ENCODE measurements at places on chromosomes 4 and X.

DNA sequence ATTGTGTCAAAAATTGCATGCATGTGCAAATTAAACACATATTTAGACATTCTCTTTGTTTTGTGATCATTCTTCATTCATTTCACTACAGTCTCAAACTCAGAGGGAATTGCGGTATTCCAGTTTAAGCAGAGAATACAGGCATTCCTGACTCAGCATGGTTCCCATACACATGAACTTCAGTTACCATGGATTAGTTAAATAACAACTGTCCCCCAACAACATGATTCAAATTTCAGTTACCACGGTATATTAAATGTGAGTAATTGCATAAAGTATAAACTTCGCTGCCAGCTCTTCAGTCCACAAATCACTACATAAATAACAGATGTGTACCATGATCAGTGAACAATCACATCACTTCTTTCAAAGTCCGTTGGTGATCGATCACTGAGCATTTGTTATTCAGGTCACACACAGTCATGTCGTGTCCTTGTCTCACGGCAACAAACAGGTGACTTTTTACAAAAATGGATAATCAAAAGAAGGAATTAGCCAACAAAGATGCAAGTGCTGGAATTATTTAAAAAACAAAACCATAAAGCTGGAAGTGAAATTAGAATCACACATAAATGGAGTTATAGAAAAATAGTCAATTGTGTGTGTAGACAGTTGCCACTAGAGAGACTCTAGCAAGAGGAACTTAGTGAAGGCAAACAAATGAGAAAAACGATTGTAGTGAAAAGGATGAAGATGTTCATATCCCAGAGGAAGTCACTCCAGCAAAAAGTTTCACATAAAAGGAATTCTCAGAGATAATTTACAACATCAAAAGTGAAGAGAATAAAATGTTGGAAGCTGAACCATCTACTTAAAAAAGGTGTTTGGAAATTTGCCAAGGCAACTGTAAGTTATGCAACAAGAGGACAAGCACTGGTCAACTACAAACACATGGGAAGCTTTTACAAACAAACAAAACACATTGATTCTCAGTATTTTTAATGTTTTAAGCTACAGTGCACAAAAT lies 138.6 kb upstream of the SMARCAD1 start:
- H3K4me3 ChIP-seq = no peak overlapping the region
- no peak overlapping the region for H3K27ac ChIP-seq
- no peak for DNase-seq
- no peaks in the 10 kb centered on the region for H3K4me1 ChIP-seq
- H3K27me3 ChIP-seq = no peaks in the 10 kb centered on the region

DNA sequence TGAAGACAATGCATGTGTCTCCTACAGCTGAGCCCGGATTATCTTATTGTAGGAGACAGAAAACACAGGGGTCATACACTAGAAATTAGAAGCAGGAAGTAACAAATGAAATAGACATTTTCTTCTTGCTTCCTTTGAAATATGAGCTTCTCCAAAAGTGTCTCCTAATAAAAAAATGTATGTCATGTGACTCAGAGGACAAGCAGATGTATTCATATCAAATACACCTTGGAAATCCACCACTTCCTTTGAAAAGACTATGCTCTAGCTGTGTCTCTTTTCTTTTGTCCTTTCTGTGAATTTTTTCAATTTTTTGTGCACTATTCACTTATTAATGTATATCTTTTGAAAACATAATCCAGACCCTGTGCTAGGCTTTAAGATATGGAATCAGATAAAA lies 1906.2 kb downstream of the C4orf33 start:
- no peaks in the 10 kb centered on the region for H3K27me3 ChIP-seq
- H3K27ac ChIP-seq = no peak overlapping the region
- H3K4me3 ChIP-seq = no peak overlapping the region
- H3K36me3 ChIP-seq = no peaks in the 10 kb centered on the region
- H3K4me1 ChIP-seq = no peaks in the 10 kb centered on the region

DNA sequence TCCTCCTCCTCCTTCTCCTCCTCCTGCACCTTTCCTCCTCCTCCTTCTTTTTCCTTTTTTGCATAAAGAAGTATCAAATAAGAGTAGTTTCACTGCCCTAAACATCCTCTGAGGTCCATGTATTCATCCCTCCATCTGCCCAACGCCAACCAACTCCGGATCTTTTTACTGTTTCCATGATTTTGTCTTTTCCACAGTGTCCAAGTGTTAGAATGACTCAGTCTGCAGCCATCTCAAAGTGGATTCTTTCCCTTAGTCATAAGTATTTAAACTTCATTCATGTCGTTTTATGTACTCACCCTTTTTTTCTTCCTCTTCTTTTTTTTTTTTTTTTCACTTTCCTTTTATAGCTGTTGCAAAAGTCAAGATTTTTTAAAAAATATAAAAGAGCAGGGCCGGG lies 12.9 kb downstream of the CSF2RA start:
- no peaks in the 10 kb centered on the region for H3K36me3 ChIP-seq
- no peak overlapping the region for H3K27ac ChIP-seq
- no peak overlapping the region for H3K4me3 ChIP-seq
- H3K27me3 ChIP-seq = peaks cover 25% of the 10 kb centered on the region

- H3K27me3 ChIP-seq = no peaks in the 10 kb centered on the region
- no peaks in the 10 kb centered on the region for H3K36me3 ChIP-seq
- no peak for DNase-seq
- H3K4me1 ChIP-seq = no peaks in the 10 kb centered on the region
- no peak overlapping the region for H3K4me3 ChIP-seq
Observed at GRCh38 chr4:109131559-109131958, 170.9 kb downstream of the COL25A1 start.

GRCh38 chrX:149650162-149650561 lies 18.6 kb upstream of the TMEM185A start:
- no peaks in the 10 kb centered on the region for H3K36me3 ChIP-seq
- H3K27ac ChIP-seq = no peak overlapping the region
- no peak overlapping the region for H3K4me3 ChIP-seq
- H3K4me1 ChIP-seq = no peaks in the 10 kb centered on the region
- DNase-seq = no peak
- peaks cover 11% of the 10 kb centered on the region for H3K27me3 ChIP-seq

GRCh38 chr4:73701116-73701515 lies 39.3 kb upstream of the CXCL8 start:
- H3K27me3 ChIP-seq = peaks cover 5% of the 10 kb centered on the region
- no peak overlapping the region for H3K4me3 ChIP-seq
- DNase-seq = no peak
- no peak overlapping the region for H3K27ac ChIP-seq
- no peaks in the 10 kb centered on the region for H3K36me3 ChIP-seq

- DNase-seq = no peak
- H3K36me3 ChIP-seq = no peaks in the 10 kb centered on the region
- H3K4me1 ChIP-seq = no peaks in the 10 kb centered on the region
- no peak overlapping the region for H3K27ac ChIP-seq
Observed at GRCh38 chr4:820230-821172, 5.4 kb downstream of the CPLX1 start.

DNA sequence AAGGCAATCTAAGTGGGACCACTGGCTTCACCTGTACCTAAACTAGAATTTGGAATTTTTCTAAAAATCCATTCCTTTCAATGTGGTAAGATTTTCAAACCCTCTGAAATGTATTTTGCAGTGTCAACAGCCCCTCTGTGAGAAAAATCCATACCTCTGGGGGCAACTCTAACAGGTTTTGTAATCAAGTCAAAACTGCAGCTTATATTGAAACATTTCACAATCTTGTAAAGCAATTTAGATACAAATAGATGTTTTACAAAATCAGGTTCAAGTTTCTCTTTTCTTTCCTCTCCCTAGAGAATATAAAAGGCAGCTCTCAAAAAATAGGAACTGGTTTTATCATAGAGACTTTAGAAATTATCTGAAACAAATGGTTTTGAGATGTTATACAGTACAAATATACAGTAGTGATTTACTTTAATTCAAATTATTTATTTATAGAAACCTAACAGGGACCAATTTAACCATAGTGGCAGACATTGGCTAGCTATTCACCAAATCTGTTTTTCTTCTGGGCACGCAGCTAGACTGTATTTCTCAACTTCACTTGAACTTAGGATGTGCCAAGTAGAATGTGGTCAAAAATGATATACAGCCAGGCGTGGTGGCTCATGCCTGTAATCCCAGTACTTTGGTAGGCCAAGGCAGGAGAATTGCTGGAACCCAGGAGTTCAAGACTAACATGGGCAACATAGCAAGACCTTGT lies 36.3 kb upstream of the SPINK2 start:
- H3K27me3 ChIP-seq = peaks cover 9% of the 10 kb centered on the region
- no peak for DNase-seq
- H3K4me1 ChIP-seq = peaks cover 5% of the 10 kb centered on the region
- no peak overlapping the region for H3K4me3 ChIP-seq
- no peak overlapping the region for H3K27ac ChIP-seq

GRCh38 chrX:152044383-152044782 lies 69.9 kb upstream of the GABRE start:
- peaks cover 6% of the 10 kb centered on the region for H3K27me3 ChIP-seq
- H3K4me1 ChIP-seq = no peaks in the 10 kb centered on the region
- peaks cover 2% of the 10 kb centered on the region for H3K36me3 ChIP-seq
- no peak for DNase-seq

- DNase-seq = no peak
- no peaks in the 10 kb centered on the region for H3K4me1 ChIP-seq
- H3K36me3 ChIP-seq = no peaks in the 10 kb centered on the region
- no peak overlapping the region for H3K27ac ChIP-seq
Observed at GRCh38 chr4:20091781-20092180, 159.9 kb upstream of the SLIT2 start.

- H3K4me1 ChIP-seq = no peaks in the 10 kb centered on the region
- H3K4me3 ChIP-seq = no peak overlapping the region
- no peak overlapping the region for H3K27ac ChIP-seq
- DNase-seq = no peak
- H3K36me3 ChIP-seq = no peaks in the 10 kb centered on the region
Observed at GRCh38 chr4:16775411-16776154, 122.9 kb downstream of the LDB2 start.

- H3K4me3 ChIP-seq = no peak overlapping the region
- DNase-seq = no peak
- H3K27ac ChIP-seq = no peak overlapping the region
Observed at GRCh38 chr4:106261980-106262379, 54.0 kb downstream of the TBCK start.

DNA sequence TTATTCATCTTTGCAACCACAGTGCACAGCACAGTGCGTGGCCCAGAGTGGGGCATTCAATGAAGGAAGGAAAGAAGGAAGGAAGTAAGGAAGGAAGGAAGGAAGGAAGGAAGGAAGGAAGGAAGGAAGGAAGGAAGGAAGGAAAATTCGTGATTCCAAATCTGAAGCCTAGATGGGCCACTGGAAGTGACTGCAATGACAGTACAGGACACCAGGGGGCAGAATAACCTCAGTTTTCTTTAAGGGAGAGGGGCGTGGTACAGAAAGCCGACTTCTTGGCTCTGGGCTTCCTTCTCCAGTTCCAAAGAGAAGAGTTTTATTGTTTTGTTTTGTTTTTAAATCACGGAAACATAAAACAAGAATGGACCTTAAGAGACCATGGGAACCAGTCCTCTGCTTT lies 47.8 kb downstream of the APLN start:
- H3K27me3 ChIP-seq = peaks cover 39% of the 10 kb centered on the region
- H3K36me3 ChIP-seq = no peaks in the 10 kb centered on the region
- H3K27ac ChIP-seq = no peak overlapping the region
- H3K4me3 ChIP-seq = peak overlapping the region; percentile 2

DNA sequence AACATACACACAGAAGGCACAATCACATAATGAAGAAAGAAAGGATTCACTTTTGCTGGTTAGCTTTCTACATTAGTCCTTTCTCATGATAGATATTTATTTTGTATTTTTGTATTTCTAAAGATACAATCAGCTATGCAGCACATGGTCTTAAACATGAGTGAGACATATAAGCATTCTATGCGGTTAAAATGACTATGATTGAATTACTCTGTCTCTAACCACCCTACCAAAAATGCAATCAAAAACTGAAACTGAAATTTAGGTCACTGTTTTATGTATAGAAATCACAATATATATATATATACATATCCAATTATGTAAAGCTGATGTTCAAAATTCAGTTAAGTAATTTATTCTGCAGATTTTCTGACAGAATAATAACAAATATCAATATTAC lies 21.9 kb downstream of the CXXC4 start:
- no peaks in the 10 kb centered on the region for H3K4me1 ChIP-seq
- no peak overlapping the region for H3K27ac ChIP-seq
- no peaks in the 10 kb centered on the region for H3K27me3 ChIP-seq
- no peaks in the 10 kb centered on the region for H3K36me3 ChIP-seq
- no peak overlapping the region for H3K4me3 ChIP-seq
- DNase-seq = no peak

GRCh38 chr4:170102426-170102825 lies 12.7 kb upstream of the AADAT start:
- DNase-seq = no peak
- H3K4me1 ChIP-seq = no peaks in the 10 kb centered on the region
- no peak overlapping the region for H3K4me3 ChIP-seq
- peaks cover 9% of the 10 kb centered on the region for H3K27me3 ChIP-seq

DNA sequence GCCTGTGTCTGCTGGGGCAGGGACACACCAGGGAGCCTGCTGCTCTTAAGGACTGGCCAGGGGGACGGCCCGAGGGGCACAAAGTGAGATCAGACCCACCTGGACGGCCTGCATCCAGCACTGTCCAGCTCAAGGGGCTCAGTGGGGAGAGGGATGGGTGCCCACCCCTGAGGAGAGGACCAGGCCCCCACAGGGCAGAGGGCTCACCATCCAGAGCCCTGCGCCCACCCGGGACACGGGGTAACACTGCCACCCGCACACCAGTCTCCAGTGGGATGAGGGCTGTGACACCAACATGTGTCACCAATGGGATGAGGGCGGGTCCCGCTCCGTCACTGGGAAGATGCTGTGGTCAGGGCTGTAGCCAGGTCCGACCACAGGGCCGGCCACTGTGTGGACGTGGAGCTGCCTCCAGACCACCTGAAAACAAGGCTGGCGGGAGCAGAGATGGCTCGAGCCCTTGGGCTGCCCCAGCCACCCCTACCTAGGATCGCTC lies 13.2 kb downstream of the DGKQ start:
- H3K27ac ChIP-seq = no peak overlapping the region
- H3K4me1 ChIP-seq = no peaks in the 10 kb centered on the region
- no peaks in the 10 kb centered on the region for H3K27me3 ChIP-seq
- H3K36me3 ChIP-seq = no peaks in the 10 kb centered on the region
- no peak for DNase-seq

- peaks cover 14% of the 10 kb centered on the region for H3K36me3 ChIP-seq
- peaks cover 54% of the 10 kb centered on the region for H3K4me1 ChIP-seq
- peak; percentile 98 for DNase-seq
- peak overlapping the region; percentile 100 for H3K27ac ChIP-seq
- H3K4me3 ChIP-seq = peak overlapping the region; percentile 99
- H3K27me3 ChIP-seq = no peaks in the 10 kb centered on the region
Observed at GRCh38 chr4:77819843-77820648, 878 bp upstream of the CNOT6L start.

GRCh38 chr4:47839259-47839658 lies 1.4 kb upstream of the CORIN start:
- DNase-seq = peak; percentile 69
- H3K27ac ChIP-seq = no peak overlapping the region
- H3K27me3 ChIP-seq = no peaks in the 10 kb centered on the region
- no peaks in the 10 kb centered on the region for H3K36me3 ChIP-seq
- peaks cover 37% of the 10 kb centered on the region for H3K4me1 ChIP-seq
- no peak overlapping the region for H3K4me3 ChIP-seq

- no peak overlapping the region for H3K27ac ChIP-seq
- no peak overlapping the region for H3K4me3 ChIP-seq
- no peaks in the 10 kb centered on the region for H3K36me3 ChIP-seq
- no peaks in the 10 kb centered on the region for H3K4me1 ChIP-seq
Observed at GRCh38 chrX:140342410-140342809, 162.5 kb downstream of the SOX3 start.
